Stimulated activated CD8-positive, alpha-beta memory T cell treated with anti-CD3 and anti-CD28 coated beads, Interleukin-15, amount 100 ng/mL, for 1 hour (primary cell): ENCODE measurements at places on chromosomes 7 and 10.

DNA sequence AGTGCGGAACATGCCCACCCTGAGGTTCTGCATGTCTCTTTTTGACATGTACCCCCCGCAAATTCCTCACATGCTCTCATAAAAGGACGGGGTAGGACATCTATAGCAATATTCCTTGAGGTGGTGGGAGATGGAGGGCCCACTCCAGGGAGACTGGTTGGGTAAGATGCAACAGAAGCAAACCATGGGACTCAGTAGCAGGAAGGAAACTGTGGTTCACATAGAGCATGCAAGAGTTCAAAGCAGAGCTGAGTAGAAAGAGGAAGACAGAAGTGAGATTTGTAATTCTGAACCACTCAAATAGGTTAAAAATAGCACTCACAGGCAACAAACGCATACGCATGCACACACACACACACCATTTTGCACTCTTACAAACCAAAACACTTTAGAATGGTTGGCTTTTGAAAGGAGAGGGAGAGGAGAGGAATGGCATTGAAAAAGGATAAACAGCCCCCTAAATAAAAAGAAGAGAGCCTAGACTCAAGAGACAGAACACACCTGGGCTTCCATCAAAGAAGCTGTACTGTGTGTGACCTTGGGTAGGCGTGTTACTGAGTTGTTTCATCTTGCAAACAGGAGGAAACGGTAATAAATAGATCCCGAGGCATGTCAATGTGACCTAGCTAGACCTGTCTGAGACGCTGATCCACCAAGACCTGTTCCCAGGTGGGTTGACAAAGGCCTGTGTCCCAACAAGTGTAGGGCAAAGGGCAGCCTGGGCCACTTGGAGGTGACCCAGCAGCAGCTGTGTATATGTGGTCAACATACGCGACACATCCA is 77.6 kb upstream of the LRRC4 start:
- no peak for DNase-seq

- DNase-seq, result no peak
These were observed 3.1 kb upstream of the PTPRE start for GRCh38 chr10:127903789-127904188.

- no peak for DNase-seq
These were observed 153.0 kb downstream of the DIP2C start for GRCh38 chr10:536371-536925.

DNA sequence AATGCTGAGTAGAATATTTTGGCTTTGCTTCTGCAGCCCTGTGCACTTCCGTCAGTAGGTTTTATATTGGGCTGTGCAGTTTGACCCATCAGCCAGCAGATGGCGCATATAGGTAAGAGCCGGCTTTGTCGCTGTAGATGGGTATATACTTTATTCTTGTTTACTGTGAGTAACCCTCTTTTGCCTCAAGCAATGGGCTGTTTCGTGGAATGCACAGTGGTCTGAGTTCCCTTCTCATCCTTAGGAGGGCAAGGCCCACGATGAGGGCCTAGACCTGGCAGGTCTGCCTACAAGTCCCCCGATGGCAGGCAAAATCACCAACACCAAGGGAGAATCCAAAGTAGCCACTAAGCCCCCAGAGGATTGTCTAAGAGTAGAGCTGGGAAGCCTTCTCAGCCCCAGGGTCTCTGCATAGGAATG is 1002.9 kb upstream of the KCND2 start:
- no peak for DNase-seq

DNA sequence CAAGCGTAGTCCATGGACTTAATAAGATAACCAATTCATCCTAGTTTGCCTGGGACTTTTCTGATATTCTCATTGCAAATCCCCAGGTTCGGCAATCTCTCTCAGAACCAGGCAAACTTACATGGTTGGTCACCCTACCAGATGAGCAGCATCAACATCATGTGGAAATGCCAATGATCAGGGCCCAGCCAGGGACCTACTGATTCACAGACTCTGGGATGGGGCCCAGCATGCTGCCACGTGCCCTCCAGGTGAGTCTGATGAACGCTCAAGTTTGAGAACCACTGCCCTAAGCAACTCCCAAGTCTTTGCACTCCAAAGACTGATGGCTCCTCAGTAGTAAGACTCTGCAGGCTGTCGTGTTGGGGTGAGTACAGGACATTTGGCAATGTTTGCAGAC is 2.7 kb downstream of the LAMB4 start:
- DNase-seq, result no peak

DNA sequence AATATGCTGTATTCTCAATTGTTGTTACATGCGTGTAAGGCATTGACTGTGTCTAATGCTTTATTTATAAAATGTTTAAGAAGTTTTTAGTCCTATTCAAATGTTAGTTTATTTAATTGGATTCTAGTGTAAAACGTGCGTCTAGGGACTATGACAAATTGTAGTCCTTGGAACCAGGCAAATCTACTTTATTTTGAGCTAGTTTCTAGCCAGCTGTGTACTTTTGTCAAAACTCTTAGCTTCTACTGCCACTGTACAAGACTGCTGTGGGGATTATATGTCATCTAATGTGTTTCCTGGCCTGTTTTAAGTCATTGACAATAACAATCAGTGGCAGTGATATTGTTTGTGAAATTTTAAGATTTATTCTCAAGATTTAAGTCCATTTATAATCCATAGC is 220.5 kb upstream of the SEMA3D start:
- DNase-seq, result no peak
